ENCODE measurements at places on chromosomes 7 and 10.
A peak's percentile ranks its signal among the peaks of the same experiment; 100 is the strongest.

- DNase-seq = no peak
These were observed 222.1 kb upstream of the RHOBTB1 start for GRCh38 chr10:61166065-61166464.

DNA sequence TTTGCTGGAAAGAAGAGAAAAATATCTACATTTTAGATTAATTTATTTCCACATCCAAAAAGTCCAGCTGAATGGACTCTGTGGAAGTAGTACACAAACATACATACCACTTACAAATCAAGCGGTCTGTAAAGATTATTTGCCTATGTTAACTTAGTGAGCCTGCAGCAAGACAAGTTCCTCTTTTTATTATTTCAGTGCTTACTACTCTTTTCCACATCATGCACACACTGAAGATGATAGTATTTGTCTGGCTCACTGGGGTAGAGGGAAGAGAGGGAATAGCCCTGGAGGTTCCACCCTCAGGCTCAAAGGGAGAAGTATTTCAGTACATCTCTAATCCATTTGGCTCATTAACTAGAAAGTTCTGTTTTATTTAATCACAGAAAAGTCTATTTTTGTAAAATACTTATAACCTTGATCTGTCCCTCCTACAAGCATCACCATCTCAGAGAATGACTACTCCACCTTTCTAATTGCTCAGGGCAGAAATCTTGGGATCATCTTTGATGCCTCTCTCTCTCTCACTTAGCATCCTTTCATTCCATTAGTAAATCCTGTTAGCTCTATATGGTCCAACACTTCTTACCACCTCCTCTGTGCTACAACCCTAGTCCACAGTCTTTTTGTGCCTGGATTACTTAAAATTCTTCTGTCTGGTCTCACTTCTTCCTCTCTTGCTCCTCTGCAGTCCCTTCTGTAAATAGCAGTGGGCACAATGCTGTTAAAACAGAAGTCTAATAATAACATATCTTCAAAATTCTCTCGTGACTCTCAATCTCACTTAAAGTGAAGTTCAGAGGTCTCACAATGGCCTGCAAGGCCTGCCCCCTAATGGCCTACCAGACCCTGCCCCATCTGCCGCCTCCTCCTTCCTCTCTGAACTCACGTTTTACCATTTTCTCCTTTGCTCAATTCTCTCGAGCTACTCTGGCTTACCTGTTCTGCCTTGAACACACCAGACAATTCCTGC is 64.3 kb upstream of the CCDC6 start:
- no peak for DNase-seq

- DNase-seq = no peak
These were observed 222.9 kb downstream of the TCERG1L start for GRCh38 chr10:131088619-131089018.

DNA sequence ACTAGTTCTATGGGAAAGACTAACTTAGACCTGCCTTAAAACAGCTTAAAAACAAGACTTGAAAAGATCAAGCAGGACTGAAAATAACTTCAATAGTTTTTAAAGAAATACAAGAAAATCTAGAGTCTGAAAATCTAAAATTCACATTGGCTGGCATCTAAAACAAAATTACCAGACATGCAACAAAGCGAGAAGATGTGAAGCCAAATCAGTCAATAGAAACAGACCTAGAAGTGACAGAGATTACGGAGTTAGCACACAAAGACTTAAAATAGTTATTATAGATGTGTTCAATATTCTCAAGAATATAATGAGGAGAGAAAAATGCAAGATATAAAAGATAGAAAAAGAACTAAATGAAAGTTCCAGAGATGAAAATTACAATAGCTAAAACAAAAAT is 78.3 kb upstream of the DIP2C start:
- no peak for DNase-seq

- DNase-seq = no peak
These were observed 295.5 kb downstream of the AHR start for GRCh38 chr7:17593819-17594419.

DNA sequence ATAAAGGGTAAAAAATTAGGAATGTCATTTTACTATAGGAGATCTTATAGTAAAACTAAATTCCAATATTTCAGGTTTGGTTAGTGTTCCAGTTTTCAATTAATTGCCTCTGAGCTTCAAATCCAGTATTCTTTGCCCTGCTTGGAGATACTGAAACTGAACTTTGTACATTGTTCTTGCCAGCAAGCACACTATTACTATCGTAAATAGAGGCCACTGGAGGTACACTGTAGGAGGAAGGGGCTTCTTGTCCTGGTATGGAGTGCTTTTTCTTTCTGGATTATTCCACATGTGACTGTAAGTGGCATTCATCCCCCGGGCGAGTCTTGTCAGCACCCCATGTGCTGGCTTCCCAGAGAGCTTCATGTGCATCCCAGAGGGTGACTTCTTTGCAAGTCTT is 234.7 kb upstream of the PTPRZ1 start:
- no peak for DNase-seq

- no peak for DNase-seq
These were observed 8.1 kb downstream of the SRGN start for GRCh38 chr10:69096045-69096444.

GRCh38 chr7:144525956-144526355 is 122.5 kb upstream of the NOBOX start:
- no peak for DNase-seq

DNA sequence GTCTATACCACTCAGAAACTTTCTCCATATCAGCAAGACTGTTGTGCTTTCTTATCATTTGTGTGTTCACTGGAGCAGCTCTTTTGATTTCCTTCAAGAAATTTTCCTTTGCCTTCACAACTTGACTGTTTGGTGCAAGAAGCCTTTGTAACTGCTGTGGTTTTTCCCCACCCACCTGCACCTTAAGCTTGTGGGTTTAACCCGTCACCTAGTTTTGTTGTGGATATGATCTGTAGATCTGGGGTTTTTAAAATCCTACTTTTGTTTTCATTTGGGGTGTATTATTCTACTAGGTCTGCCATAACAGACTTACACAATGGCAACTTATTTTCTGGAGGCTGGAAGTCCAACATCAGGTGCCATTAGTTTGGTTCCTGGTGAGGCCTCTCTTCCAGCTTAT is 30.5 kb upstream of the CHST3 start:
- DNase-seq = no peak

- no peak for DNase-seq
These were observed 889 bp upstream of the SEMA3A start for GRCh38 chr7:84195295-84196060.

DNA sequence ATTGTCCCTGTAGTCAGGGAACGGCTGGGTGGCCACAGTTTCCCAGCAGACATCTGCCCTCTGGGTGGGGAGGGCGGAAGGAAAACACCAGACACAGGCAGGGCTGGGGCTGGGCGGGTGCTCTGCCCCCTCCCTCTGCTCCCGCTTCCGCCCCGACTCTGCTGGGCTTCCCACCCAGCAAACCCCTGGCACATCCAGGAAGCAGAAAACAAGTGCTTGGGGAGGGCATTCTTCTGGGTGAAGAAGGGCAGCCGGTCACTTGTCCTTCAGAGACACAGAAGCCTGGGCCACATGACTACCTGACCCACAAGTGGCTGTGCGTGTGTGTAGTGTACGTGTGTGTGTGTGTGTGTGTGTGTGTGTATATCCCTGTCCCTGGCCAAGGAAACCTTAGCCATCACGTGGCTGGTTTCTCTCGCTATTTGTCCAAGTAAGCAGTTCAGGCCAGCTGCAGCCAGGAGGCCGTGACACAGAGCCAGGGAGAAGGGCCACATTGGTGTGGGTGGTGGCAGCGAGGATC is 77.9 kb downstream of the ZMIZ1 start:
- no peak for DNase-seq

DNA sequence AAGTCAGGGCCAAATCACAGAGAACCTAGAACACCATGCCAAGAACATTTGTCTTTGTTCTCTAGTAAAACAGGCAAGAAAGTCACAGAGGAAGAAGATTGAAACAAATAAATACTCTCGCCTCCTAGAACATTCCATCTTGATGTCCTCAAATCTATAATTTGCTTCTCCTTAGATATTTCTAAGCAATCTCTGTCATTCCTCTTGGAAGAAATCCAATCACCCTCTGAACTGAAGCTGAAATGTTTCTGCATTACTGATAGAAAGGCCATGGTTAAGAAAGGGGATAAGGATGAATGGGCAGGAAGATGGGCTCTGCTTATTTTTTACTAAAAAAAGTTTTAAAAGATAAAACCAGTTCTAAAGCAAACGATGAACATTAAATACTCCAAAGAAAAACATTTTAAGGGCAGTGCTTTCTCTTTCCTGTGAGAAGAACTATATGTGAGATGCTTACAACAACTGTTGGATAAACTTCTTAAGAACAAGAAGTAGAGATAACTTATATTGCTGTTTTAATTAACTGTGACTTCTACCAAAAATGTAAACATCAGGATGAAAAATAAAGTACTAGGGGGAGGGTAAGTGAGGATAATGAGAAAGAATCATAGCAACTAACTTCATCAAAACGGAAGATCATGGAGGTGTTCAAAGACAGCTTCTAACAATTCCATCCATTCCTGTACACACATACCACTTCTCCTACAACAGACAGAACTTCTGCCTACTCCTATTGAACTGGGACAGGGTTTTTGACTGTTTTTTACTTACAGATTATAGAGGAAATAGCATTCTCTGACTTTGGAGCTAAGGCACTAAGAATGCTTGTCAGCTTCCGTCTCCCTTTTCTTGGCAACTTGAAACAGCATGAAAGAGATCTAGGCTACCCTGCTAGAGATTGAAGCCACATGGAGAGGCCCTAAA is 153.0 kb upstream of the LRRTM3 start:
- no peak for DNase-seq

- no peak for DNase-seq
These were observed 6.0 kb upstream of the CYP26A1 start for GRCh38 chr10:93067443-93068365.

DNA sequence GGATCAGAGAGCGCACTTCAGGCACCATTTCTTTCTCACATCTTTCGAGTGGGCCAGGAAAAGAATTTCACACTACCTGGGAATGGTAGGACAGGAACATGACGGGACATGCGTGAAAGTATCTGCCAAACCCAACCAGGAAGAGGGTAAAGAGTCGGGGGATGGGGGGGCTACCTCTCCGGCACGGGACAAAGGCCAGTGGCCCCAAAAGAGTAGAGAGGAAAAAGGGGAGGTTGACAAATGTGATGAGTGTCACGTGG is 830 bp upstream of the BEND7 start:
- no peak for DNase-seq

GRCh38 chr10:106705681-106706100 is 458.8 kb downstream of the SORCS1 start:
- DNase-seq = peak; percentile 60

GRCh38 chr10:109978481-109978880 is 29.3 kb upstream of the ADD3 start:
- no peak for DNase-seq

DNA sequence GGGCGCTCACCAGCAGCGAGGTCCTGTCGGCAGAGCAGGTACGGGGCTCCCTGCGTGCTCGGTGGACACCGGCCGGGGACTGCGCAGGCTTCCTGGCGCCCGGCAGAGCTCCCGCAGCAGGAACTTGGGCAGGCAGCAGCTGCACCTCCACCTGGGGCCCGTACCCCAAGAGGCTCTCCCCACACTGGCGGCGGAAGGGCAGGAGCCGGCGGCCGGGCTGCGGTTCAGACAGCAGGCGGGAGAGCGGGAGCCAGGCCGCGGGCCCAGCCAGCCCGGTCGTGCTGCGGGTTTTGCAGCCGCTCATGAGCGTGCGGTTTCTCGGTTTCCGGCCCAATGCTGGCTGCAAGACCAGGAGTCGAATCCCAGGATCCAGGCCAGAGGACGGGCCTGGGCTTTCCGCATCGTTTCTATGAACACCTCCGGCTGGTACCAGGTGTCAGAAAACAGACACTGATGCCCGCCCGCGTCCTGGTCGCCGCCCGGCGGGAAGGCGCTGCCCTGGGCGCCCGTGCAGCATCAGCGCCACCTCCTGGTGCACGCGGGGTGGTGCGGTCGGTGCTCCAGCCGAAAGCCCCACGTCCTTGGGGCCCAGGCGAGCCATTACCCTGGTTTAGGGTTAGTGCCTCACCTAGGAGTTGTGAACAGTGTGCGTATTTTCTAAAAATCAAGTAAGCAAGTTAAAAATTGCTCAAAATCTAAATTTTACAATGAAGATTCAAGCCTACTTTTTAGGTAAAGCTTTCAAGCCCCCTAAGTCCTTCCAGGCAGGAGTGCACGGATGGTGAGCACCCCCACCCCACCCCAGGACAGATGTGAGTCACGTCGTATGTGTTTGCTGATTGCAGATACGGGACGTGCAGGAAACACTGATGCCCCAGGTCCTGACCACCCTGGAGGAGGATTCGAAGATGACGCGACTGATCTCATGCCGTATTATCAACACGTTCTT is 47.4 kb upstream of the PRKAR1B start:
- DNase-seq = no peak

DNA sequence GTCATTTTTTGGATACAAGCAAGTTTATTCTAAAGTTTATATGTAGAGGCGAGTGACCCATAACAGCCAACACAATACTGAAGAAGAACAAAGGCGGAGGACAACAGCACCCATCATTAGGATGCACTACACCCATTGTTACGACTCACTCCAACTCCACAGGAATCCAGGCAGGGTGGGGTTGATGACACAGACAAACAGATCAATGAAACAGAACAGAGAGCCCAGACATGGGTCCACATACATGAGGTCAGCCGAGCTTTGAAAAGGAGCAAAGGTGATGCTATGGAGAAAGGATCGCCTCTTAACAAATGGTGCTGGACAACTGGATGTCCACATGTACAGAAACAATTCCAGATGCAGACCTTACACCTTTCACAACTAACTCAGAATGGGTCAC is 426.4 kb downstream of the PTPRN2 start:
- no peak for DNase-seq

DNA sequence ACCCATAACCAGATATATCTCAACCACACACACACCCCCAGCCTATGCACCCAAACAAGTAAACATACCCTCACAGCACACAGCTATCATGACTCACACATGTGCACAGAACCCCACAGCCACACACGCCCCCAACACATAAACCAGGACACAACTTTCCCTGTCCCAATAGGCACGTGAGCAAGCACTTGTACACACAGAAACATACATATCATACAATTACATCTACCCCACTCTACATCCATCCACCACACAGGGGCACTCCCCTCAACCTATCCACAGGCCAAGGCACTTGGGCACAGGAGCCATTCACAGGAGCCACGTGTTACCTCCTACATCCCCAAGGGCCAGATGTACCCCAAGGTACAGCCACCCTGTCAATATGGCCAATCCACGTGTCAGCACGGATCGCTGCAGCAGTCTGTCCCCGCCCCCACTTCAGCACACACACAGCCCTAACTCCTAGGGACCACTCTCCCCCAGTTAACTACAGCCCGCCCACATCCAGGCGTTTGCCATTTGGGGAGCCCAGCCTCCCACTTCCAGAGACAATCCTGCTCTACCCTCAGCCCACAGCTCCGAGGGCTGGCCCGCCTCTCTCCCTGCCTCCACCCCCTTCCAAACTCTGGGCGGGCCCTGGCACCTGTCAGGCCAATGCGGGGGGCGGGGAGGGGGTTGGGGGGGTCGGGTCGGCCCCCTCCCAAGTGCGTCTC is 163.5 kb downstream of the SH3PXD2A start:
- DNase-seq = no peak

DNA sequence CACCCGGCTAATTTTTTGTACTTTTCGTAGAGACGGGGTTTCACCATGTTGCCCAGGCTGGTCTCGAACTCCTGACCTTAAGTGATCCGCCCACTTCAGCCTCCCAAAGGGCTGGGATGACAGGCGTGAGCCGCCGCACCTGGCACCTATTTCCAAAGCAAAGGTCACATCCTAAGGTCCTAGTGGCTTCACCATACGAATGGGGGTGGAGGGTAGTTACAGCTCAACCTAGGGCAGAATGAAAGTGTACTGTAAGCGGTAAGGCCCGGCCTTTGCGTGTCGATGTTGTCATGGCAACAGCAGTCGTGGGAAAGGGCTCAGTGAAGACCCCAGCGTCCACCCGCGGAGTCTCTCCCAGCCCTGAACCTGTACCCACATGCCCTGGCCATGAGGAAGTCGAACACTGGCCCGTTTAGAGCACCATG is 1.6 kb upstream of the COX19 start:
- no peak for DNase-seq
